ENCODE measurements at places on chromosomes 5 and 9.

GRCh38 chr9:108675708-108676107, 180.1 kb downstream of the ACTL7B start:
- no peak for DNase-seq

- no peak for DNase-seq
Observed at GRCh38 chr5:41893074-41893851, 10.9 kb upstream of the RIMOC1 start.

- no peak for DNase-seq
Observed at GRCh38 chr9:103798620-103799019, 295.5 kb upstream of the SMC2 start.

DNA sequence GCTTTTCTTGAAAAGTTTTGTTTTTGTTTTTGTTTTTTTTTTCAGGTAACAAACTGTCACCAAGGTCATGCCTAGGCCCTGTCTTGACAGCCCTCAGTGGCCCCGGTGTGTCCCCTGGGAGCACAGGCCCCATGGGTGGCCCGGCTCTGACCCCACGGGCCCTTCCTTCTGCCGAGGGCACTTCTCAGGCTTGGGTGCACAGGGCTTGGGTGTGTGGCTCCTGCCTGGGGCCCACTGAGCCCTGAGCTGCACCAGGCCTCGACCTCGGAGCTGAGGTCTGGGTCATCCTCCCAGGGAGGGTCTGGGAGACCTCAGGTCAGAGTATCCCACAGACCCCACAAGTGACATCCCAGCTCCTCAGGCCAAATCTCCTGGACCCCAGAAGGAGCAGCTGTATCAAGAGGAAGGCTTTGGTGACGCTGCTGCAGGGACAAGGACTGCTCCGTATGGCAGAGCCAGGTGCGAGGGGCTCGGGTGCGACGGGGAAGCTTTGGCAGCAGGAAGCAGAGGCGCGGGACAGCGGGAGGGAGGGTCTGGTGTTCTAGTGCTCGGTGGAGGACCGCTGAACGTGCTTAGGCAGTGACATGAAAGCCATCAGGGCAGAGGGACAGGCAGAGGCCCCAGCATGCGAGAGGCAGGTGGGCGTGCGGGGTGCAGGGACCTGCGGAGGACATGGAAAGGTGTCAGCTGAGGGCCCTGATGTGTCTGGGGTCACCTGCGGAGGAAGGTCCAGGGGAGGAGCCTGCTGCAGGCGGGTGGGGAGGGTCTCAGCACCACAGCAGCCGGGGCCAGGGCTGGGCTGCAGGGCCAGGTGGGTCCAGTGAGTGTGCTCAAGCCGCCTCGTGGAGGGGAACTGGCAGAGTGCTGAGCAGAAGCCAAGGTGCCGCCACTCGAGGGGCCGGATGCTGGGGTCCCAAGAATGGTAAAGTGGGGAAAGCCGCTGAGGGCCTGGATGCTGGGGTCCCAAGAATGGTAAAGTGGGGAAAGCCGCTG, 18.4 kb upstream of the SLC9A3 start:
- DNase-seq, result no peak

DNA sequence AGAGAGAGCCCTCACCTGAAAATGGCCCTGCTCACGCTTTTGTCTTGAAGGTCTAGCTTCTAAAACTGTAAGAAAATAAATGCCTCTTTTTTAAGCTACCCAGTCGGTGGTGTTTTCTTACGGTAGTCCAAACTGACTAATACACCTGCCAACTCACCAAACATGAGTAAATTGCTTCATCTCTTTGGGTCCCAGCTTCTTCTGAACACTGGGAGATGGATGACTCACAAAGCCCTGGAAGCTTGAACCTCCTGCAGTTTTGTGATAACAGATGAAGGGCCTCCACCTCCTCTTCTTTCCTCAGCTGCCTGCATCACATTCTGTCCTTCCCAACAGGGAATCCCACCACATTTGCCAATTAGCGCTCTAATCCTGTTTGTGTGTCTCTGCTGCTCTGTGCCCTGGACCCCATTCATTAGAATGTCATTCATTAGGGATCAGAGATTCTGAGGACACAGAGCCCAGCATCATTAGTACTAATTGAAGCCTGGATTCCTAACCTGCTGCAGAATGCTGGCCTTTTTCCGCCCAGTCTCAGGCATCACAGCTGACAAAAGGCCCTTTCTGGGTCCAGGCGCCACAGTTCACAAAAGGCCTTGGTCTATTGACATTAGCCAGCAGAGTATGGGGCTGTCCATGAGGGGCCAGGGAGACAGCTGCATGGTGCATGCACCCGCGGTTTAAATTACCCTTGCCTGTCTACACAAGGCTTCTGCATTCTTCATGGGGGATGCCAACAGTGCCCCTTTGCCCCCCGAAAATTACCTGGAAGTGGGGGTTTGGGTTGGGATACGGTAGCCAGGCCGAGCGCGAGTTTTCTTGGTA, 349.3 kb downstream of the SEMA5A start:
- DNase-seq, result no peak

GRCh38 chr5:74903165-74903787, 37.1 kb upstream of the FAM169A start:
- no peak for DNase-seq

DNA sequence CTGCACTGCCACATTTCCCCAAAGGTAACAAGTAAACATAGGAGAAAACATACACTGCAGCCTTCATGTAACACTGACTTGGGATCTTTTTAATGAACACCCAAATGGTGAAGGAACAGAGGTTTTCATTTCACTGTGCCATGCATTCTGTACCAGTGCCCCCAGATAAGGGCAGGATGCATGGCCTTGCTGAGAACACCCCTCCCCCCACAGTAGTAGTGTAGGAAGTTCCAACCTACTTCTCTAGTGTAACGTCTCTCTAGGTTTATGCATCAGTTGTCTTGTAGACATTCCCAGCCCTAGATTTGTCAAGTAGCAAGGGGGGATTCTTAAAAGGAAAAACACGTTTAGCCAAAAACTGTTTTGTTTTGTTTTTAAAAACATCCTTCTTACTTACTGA, 29.9 kb downstream of the MAP3K1 start:
- DNase-seq, result no peak

- no peak for DNase-seq
Observed at GRCh38 chr5:36877667-36878391, 1.3 kb downstream of the NIPBL start.

DNA sequence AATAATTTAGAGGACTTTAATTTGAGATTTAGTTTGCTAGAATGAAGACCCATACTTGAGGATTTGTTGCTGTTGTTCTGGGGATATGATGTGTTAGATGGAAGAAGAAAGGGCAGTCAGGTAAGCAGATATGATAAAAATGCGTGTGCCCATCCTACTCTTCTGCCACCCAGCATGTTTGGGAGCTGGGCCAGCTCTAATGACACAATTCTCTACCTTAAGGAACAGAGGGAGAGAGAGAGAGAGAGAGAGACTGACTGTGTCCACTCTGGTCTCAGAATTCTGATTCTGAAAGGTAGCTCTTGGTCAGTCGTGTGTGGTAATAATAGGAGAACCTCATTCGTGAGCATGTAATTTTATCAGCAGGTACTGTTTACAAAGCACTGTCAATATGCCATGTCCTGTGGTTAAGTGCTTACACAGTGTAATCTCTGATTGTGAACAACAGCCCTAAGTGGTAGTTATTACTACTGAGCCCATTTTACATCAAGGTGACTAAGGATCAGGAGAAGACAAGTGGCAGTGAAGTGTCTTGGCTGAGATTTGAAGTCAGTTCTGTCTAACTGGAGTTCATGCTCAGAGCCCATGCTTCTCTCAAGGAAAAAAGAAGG, 307.4 kb upstream of the SEMA6A start:
- no peak for DNase-seq

DNA sequence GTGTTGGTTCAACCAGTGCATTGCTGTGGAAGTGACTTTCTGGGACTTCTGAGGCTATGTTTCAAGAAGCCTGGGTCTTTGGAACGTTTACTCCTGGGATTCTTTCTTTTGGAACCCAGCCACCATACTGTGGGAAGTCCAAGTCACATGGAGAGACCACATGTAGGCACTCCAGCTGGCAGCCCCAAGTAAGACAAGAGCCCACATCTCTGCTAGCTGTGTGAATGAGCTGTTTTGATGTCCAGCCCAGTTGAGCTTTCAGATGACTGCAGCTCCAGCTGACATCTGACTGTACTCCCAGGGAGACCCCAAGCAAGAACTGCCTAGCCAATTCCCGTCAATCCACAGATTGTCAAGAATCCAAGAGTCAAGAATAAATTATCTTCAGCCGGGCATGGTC, 60.1 kb upstream of the SPATA31D4 start:
- DNase-seq, result no peak

- DNase-seq, result no peak
Observed at GRCh38 chr5:174607916-174608315, 116.5 kb upstream of the MSX2 start.

DNA sequence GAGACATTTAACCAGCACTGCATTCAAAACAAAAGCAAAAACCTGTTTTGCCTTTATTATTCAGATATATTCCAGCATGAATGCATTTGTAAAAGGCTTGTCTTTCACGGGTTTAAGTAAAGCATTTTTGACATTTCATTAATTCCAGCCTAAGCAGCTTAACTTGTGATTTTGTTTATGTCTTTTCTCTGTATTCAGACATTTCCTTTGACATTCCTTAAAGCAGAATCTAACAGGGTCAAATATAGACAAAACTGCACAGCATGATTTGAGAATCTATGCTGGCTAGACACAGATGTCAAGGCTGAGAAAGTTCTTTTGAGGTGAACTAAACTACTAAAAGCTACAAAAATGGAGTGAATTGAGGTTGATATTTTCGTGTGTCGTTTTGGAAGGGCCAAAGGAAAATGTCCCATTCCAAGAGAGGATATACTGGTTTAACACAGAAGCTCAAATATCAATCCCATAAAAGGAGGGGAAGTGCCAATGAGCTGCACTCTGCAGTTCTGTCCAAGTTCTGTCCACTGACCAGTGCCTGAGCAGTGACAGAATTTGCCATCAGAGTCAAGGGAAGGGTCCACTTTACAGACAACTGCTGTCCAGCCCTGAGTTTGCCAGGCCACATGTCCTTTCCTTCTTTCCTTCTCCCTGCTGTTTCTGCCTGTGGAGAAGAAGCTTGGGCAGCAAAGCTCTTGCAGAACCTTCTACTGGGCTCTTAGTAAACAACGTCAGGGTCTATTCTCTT, 198.7 kb upstream of the KLF9 start:
- DNase-seq, result no peak

- DNase-seq, result peak; percentile 29
Observed at GRCh38 chr9:75152416-75152815, 64.1 kb downstream of the OSTF1 start.

DNA sequence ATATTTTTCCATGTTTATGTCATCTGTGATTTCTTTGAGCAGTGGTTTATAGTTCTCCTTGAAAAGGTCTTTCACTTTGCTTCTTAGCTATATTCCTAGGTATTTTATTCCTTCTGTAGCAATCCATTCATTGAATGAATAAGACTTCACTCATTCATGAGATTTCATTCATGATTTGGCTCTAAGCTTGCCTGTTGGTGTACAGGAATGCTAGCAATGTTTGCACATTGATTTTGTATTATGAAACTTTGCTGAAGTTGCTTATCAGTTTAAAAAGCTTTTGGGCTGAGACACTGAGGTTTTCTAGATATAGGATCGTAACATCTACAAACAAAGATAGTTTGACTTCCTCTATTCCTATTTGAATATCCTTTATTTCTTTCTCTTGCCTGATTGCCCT, 15.9 kb downstream of the RLN2 start:
- no peak for DNase-seq

DNA sequence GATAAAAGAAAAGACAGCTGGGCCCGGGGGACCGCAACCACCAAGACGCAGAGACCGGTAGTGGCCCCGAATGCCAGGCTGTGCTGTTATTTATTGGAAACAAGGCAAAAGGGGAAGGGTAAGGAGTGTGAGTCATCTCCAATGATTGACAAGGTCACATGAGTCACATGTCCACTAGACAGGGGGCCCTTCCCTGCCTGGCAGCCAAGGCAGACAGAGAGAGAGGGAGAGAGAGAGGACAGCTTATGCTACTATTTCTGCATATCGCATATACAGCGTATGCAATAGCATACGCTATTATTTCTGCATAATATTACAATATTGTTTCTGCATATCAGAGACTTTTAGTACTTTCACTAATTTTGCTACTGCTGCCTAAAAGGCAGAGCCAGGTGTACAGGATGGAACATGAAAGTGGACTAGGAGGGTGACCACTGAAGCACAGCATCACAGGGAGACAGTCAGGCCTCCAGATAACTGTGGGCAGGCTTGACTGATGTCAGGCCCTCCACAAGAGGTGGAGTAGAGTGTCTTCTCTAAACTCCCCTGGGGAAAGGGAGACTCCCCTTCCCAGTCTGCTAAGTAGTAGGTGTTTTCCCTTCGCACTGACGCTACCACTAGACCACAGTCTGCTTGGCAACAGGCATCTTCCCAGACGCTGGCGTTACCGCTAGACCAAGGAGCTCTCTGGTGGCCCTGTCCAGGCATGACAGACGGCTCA, 50.3 kb downstream of the RFX3 start:
- DNase-seq, result no peak

DNA sequence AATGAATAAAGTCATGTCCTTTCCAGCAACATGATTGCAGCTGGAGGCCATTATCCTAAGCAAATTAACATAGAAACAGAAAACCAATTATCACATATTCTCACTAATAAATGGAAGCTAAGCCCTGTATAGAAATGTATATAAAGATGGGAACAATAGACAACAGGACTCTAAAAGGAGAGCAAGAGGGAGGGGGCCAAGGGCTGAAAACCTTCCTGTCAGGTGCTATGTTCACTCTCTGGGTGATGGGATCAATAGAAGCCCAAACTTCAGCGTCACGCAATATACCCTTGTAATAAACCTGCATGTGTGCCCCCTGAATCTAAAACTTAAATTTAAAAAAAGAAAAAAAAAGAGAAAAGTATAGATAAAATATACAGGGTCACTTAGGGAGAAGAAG, 163.7 kb upstream of the ACO1 start:
- DNase-seq, result no peak

- no peak for DNase-seq
Observed at GRCh38 chr5:89850513-89850865, 559.1 kb downstream of the CETN3 start.

- no peak for DNase-seq
Observed at GRCh38 chr5:2658881-2659470, 92.5 kb downstream of the IRX2 start.

- DNase-seq, result no peak
Observed at GRCh38 chr5:148909040-148909439, 82.6 kb downstream of the ADRB2 start.

- no peak for DNase-seq
Observed at GRCh38 chr9:116703634-116704033, 16.5 kb downstream of the TRIM32 start.

- DNase-seq, result no peak
Observed at GRCh38 chr5:66884564-66885243, 288.5 kb downstream of the MAST4 start.

- peak; percentile 38 for DNase-seq
Observed at GRCh38 chr5:151757233-151758140, 944 bp downstream of the ATOX1 start.

- no peak for DNase-seq
Observed at GRCh38 chr5:10111571-10111970, 138.1 kb downstream of the ATPSCKMT start.

GRCh38 chr5:35202319-35203111, 27.8 kb downstream of the PRLR start:
- DNase-seq, result no peak

DNA sequence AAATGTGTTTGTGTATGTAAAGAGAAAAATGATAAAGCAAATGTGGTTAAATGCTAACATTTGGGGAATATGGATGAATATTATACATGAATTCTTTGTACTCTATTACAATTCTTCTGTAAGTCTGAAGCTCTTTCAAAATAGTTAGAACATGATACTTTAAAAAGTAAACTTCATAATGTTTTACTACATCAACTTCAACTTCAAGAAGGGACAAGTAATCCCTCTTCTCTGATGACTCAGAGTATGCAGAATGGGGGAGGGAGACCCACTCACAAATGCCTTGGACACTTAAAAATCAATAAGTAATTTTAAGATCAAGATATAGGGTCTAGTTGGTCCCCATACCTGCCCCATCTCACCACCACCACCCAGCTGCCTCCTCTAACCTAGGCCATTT, 162.4 kb downstream of the ESM1 start:
- DNase-seq, result no peak

Measured in activated CD4-positive, alpha-beta T cell treated with anti-CD3 and anti-CD28 coated beads for 4 hours (primary cell).